ENCODE measurements at places on chromosomes 7 and 10.
A peak's percentile ranks its signal among the peaks of the same experiment; 100 is the strongest.

- no peak for DNase-seq
Observed at GRCh38 chr10:126277181-126277580, 111.1 kb downstream of the ADAM12 start.

DNA sequence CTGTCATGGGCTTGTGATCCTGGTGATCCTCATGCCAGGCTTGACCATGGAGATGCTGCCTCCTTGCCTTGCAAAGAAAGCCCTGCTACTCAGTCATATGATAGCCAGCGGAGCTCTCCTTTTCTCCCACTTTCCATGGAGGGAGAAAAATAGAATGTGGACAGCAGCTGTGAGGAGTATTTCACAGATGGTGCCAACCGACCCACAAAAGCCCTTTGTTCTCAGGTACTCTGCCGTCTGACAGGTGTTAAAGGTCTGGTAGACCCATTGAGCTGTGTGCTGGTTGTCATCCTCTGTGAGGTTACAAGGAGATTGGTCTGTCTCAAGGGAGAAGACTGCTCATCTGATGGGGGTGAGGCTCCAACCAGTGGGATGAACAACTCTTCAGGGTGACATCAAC is 29.5 kb upstream of the COBL start:
- DNase-seq: peak; percentile 95

DNA sequence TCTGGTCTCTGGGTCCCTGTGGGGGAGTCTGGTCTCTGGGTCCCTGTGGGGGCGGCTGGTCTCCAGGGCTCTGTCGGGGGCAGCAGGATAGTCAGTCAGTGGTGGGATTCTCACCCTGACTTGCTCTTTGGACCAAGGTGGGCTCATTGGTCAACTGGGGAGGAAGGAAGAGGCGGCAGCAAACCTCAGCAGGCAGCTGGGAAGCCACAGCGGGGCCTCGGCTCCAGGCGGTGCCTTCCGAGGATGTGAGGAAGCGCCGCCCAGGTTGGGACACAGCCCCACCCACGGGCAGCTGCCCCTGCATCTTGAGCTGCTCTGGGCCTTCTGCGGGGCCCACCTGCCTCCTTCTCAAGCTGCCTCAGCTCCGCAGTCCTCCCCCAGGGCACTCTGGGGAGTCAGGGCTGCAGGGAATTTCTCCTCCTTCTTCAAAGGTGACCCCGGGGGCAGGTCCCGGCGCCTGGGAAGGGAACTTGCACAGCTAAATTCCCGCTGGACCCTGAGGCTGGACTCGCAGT is 20.4 kb upstream of the KNDC1 start:
- DNase-seq: no peak

DNA sequence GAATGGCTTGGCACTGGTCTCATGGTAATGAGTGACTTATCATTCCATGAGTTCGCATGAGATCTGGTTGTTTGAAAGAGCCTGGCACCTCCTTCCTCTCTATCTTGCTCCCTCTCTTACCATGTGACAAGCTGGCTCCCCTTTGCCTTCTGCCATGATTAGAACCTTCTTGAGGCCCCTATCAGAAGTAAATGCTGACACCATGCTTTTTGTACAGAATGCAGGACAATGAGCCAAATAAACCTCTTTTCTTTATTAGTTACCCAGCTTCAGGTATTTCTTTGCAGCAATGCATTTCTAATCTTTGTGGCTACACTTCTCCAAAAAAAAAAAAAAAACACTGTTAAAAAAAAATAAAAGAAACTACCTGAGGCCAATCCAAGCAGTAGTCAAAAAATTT is 17.1 kb upstream of the SLC13A1 start:
- DNase-seq: no peak

- no peak for DNase-seq
Observed at GRCh38 chr7:102305414-102306268, 19.0 kb downstream of the SH2B2 start.

DNA sequence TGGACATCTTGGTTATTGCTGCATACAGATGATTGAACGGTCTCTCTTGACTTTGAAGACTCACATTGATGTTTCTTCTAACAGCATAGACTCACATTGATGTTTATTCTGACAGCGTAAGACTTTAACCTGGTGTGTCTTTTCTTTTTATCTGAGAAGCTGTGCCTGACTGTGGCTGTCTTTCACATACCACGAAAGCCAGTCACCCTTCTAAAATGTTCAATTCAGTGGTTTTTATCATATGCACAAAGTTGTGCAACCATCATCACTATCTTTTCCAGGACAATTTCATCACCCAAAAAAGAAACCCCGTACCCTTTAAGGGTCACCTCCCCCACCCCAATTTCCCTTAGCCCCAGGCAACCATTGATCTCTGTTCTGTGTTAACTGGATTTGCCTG is 24.7 kb downstream of the CELF2 start:
- no peak for DNase-seq

DNA sequence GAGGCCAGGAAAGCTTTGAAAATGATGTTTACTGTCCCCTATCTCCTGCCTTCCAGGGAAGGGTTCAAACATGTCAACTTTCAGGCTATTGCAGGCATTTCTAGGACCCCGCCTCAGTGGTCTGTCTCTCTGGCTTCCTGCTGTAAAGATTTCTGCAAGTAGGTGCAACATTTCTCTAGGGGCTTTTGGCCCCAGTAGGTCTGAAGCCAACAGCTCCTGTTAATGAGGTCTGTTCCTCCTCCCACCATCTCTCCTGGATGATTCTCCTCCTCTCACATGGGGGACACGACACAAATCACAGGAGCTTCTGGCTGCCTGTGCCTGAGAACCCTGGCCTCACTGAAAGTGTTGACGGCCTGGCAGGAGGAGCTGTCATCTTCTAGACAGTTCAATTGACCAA is 194.3 kb downstream of the CYP26A1 start:
- no peak for DNase-seq

DNA sequence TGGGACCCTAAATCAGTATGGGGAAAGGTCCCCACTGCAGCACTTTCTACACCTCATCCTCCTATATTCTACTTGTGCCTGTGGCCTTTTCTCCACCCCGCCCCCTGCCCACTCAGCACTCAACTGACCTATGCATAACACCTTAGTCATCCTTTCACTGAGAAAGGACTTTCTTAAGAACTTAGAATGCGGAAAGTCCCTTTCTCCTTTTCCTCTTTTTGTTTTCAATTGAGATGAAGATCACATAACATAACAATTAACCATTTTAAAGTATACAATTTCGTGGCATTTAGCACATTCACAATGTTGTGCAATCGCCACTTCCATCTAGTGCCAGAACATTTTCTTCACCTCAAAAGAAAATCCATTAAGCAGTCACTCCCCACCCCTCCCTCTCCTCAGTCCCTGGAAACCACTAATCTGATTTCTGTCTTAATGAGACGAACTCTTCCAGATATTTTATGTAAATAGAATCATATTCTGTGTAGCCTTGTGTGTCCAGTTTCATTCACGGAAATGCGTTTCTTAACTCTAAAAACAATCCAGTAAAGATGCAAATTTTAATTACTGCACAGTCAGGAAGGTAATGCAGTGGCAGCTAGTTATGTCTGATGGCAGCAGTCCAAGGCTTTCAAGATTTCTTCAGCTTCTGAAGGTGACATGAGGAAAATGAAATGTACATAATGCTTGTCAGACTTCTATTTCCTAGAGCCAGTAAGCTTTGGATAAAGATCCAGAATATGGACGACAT is 41.7 kb downstream of the FAS start:
- peak; percentile 2 for DNase-seq

DNA sequence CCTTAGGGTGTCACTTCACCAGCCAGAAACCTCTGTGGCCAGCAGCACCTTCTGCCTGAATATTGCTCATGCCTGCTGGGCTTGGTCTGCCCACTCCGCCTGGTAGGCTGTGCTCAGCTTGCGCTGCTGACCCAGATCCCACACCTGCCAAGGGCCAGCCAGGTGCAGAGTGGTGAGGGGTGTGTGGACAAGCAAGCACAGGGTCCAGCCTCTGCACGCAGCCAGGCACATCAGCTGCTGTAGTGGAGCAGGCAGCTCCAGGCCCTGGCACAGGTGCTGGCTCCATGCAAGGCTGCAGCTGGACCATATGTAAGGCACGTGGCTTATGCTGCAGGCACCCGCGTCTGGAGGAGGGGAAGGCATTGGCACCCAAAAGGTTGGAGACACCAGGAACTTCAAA is 567.4 kb downstream of the INHBA start:
- DNase-seq: no peak

DNA sequence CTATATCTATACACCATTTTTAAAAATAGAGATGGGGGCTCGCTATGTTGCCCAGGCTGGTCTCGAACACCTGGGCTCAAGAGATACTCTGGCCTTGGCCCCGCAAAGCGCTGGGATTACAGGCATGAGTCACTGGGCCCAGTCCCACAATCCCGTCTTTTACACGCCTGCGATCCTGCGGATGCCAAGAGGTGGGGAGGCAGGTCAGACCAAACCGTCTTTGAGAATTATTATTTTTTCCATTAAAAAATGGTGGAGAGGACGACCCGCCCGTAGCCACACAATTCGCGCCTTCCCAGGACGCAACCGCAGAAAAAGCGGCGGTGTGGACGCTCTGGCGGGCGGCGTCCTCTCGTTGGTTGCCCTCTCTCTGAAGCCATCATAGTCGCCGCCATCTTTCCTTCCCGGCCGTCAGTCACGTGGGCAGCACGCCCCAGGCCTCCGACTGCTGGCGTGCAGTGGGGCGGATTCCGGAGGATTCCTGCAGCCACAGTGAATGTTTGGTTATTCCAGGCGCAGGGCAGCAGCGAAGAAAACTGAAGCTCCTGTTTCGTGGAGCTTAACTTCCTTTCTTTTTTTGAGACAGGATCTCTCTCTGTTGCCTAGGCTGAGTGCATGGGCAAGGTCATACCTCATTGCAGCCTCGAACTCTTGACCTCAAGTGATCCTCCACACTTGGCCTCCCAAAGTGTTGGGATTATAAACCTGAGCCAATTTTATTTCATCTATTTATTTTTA is 9.9 kb upstream of the EPHB4 start:
- peak; percentile 49 for DNase-seq

DNA sequence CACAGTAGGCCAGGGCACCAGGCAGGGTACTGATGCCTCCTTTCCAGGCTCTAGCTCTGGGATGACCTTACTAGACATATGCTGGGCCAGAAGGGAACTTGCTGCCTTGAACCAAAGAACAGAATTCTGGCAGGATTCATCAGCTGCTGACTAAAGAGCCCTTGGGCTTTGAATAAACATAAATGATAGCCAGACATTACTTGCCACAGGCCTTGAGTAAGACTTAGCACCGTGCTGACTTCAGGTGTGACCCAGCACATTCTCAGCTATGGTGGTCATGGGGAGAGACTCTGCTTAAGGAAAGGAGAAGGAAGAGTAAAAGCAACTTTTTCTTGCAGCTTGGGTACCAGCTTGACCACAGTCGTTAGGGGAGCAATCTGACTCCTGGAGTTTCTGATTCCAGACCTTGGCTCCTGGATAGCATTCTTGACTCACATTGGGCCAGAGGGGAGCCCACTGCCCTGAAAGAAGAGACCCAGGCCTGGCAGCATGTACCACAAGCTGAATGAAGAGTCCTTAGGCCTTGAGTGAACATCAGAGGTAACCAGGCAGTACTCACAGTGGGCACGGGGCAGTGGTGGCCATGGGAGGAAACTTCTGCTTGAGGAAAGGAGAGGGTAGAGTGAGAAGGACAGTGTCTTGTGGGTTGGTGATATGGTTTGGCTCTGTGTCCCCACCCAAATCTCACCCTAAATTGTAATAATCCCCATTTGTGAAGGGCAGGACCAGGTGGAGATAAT is 926.1 kb upstream of the SORCS1 start:
- no peak for DNase-seq

GRCh38 chr7:108486291-108486966 is 30.2 kb upstream of the NRCAM start:
- DNase-seq: no peak

GRCh38 chr7:147570390-147570789 is 1020.2 kb upstream of the C7orf33 start:
- DNase-seq: no peak

- DNase-seq: no peak
Observed at GRCh38 chr7:19128856-19129255, 11.4 kb upstream of the TWIST1 start.

GRCh38 chr10:126331101-126331500 is 57.2 kb downstream of the ADAM12 start:
- DNase-seq: no peak

GRCh38 chr10:30116041-30116491 is 56.7 kb upstream of the JCAD start:
- no peak for DNase-seq

GRCh38 chr7:136953386-136953785 is 84.9 kb downstream of the CHRM2 start:
- DNase-seq: no peak

DNA sequence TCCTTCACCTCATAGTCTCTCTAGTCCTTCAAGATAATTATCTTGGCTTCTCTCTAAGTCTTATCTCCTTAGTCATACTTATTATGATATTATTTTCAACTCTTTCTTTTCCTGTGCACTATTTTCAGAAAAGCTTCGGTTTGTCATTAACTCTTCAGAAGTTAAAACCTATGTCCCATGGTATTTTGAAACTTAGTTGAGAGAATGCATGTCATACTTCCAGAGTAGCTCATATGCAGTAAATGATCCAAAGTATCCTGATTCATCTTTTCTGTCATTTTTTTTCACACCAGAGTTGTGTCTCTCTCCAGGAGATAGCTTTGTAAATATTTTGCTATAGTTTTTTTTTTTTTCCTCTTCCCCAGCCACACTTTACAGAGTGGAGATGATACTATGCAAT is 1008.6 kb downstream of the NRG3 start:
- no peak for DNase-seq

DNA sequence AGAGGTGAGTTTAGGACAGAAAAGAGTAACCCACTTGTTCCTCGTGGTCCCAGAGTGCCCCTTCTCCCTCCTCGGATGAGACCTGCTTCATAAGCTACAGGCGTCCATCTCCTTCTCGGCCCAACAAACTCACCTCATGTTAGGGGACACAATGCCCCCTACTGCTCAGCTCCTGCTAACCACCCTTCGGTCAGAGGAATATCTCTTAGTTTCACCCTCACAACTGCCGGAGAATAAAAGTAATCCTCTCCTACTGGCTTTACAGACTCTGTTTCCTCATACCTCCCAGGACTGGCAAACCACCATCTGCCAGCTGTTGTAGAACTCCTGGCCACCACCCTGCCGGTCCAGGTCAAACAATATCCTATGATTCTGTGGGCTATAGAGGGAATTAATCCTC is 3.2 kb downstream of the AKR1B15 start:
- no peak for DNase-seq

DNA sequence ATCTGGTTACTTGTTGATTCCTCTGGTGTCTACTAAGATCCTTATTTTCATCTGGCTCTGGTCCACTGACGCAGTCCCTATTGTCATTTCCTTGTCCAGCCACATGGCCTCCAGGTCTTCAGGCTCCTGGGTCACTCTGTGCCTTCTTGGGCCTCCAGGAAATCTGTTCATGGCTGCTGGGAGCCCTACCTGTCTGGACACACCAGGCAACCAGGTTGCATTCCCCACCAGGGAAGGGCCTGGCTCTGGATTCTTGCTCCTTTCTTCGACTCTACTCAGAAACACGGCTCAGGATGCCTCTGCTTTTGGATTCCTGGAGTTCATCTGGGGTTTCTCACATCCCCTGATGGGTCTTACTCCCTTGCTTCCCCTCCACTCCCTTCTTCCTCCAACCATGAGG is 8.0 kb upstream of the PPIF start:
- DNase-seq: no peak

Measured in NCI-H526 treated with DMSO at 0.1 percent for 48 hours (cell line).